Stimulated activated CD8-positive, alpha-beta memory T cell treated with anti-CD3 and anti-CD28 coated beads, Interleukin-4, amount 100 ng/mL, for 1 hour (primary cell): ENCODE measurements at places on chromosomes 12 and 14.

GRCh38 chr12:29234965-29235626 lies 86.0 kb downstream of the FAR2 start:
- no peak for DNase-seq

DNA sequence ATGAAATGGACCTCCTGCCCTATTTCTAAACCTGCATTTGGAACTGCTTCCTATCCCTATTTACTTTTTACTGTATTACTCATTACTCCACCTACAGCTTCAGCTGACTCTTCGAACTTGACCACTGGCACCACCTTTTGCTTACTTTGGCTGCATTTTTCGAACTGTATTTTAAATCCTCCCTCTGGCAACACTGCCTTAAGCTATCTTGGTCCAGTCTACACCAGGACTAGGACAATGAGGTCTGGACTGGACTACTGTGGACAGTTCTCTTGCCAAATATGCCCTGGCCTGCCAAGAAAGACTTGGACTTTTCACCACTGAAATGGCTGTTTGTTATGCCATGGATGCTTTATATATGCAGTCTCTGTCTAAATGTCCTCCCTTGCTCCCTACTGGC lies 328.1 kb downstream of the BTG1 start:
- DNase-seq, result no peak

DNA sequence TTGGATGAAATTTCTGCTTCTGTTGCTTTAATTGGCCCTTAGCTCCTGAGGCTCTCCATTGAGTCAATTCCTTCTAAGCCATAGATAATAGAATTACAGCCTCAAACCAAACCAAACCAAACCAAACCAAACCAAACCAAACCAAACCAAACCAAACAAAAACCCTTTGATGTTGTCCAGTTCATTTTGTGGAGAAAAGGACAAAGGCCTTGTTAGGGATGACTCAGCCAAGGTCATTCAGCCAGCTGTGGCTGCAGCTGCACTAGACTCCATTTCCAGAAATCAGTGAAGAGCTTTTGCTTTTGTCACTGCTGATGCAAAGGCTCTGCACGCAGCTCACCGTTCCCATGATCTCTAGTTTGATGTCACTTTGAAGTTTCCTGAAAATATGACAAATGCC lies 82.2 kb upstream of the RMST start:
- no peak for DNase-seq

DNA sequence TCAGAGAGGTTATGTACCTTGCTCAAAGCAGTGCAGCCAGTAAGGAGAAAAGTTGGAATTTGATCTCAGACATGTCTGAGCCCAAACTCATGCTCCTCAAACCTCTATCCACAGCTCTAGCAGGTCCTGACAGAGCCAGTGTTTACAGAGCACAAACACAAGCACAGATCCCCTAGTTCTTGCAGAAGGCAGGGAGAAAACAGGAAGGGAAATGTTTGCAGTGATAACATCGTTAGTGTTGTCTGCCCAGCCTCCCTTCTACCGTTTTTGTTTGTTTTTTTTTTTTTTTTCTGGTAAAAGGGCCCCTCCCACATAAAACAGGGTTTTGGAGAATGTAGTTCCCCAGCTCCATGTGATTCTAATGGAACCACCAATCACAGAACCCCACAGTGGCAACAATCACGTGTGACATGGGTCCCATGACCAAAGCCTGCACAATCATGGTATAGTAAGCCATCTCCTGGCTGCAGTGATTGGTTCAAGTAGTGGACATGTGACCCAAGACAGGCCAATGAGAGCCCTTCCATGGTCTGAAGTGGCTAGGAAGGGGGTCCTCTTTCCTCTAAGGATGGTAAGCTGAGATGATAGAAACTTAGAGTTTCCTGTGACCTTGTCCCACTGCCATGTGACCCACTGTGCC lies 513.4 kb downstream of the MED13L start:
- no peak for DNase-seq
